ENCODE measurements at places on chromosomes 12 and 14.

DNA sequence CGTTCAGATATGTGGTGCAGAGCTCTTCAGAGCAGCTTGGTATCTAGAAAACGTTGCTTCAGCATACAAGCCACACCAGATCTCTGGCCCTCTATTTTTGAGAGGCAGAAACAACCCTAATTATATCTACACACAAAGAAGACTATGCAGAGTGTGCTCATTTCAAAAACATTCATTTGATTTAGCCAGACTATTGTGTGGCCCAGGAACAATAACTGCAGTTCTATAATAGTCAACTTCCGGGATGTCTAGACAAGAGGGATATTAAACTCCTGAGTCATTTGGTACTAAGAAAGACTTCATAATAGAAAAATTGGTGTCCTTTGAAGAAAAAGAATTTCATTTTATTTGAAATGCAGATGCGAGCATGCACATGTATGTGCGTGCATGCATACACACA, 153.8 kb downstream of the PELI2 start:
- DNase-seq, result no peak

GRCh38 chr14:105069871-105070759, 4.9 kb upstream of the GPR132 start:
- no peak for DNase-seq

GRCh38 chr12:118922405-118922804, 58.9 kb upstream of the SRRM4 start:
- no peak for DNase-seq

DNA sequence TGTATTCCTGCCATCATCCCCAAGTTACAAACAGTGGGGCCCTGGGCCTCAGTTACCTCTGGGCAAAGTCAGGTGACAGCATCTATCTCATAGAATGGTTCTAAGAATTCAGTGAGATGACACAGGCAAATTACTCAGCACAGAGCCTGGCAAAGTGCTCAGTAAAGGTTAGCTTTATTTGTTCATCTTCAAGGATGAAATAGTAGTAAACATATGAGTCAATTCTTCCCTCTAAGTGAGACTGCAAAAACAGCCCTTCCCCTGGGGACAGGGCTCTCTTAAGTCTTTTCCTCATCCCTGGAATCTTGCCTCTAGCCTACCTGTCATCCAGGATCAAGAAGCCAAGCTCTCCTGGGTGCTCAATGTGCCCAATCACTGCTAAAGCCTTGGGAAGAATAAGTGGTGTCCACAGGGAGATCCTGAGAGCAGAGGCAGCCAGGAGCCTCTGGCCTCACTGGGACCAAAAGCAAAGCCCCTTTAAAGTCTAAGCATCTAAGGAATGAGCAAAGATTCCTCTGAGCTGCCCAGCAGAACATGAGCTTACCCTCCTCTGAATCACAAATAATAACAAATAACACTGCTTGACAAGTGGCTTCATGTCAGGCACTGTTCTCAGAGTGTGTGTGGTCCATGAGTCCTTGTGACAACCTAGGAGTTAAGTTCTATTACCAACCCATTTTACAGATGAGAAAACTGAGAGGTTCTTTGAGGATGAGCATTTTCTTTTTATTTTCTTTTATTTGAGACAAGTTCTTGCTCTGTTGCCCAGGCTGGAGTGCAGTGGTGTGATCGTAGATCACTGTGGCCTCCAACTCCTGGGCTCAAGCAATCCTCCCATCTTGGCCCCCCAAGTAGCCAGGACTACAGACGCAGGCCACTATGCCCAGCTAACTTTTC, 12.1 kb downstream of the NUAK1 start:
- DNase-seq, result no peak

DNA sequence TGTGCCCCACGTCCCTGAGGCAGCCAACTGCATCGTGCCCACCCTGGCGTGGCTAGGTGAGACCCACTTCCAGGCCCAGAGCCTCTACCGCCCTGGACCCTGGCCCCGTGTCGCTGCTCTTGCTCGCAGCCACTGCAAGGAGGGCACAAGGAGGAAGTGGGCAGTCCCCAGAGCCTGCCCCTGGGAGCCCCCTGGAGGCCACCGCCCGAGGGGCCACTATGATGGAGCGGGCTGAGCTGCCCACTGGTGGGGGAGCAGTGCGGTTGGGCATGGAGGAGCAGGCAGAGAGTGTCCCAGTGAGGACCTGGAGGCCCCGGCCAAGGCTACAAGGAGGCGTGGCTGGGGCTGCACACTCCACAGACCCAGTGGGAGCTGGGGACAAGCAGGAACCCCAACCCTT, 323.6 kb downstream of the PCNX1 start:
- DNase-seq, result no peak

DNA sequence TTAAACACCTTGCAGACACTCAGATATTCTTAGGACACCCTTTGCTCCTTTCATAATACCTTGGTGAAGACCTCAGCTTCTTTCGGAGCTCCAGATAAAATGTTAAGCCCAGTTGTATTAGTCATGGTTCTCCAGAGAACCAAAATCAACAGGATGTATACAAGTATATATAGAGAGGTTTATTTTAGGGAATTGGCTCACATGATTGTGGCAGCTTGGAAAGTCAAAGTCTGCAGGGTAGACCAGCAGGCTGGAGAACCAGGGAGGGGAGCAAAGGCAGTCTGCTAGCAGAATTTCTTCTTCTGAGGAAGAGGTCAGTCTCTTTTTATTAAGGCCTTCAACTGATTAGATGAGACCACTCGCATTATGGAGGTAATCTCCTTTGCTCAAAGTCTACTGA, 6.9 kb upstream of the IGF1 start:
- no peak for DNase-seq

- DNase-seq, result no peak
These were observed 3.0 kb downstream of the SELPLG start for GRCh38 chr12:108630481-108631207.

DNA sequence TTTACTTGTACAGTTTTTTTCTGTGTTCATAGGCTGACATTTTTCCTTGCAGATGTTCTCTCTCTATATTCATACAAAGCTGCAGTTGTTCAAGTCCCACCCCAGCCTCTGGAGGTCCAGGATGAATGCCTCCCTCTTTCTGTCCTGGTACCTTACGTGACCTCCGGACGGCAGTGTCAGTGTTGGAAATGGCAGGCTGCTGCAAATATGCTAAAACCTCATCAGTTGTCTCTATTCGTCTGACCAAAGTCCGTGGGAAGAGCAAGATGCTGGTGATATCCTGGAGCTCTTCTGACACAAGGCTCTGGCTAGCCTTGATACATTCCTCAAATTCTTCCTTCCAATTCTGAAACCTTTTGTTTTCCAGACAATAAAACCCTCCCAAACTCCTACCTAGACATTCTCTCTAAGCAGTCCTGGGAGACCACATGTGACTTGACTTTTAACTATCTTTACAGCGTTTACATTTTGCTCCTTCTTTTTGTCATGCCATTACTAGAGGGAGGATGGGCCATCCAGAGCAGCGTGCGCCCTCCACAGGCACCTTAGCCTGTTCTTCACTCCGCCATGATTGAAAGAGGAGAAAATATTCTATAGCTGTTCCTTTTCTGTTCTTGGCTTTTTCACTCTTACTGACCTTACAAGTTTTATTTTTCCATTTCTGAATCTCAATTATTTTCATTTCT, 143.6 kb downstream of the RGS6 start:
- DNase-seq, result no peak

Measured in NCI-H2029 treated with DMSO at 0.1 percent for 48 hours (cell line).